ENCODE measurements at places on chromosomes 7 and 10.

DNA sequence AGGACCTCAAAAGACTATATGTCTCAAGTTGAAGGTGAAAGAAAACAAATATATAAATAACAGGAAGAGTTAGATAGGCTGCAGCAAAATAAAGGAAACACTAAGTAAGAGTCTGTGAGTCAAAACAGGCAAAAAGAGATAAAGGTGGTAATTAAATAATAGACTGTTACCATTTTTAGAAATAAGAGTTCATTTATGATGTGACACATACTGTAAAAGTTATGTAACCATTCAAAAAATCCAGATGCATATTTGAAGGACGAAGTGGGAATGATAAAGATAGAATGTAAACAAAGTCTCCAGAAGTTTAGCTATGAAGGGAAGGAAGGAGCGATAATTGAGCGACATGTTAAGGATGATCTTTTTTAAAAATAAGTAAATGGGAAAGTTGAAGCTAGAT is 50.5 kb downstream of the HECTD2 start:
- no peak for DNase-seq

GRCh38 chr7:127863082-127863481 is 168.2 kb downstream of the LRRC4 start:
- no peak for DNase-seq

DNA sequence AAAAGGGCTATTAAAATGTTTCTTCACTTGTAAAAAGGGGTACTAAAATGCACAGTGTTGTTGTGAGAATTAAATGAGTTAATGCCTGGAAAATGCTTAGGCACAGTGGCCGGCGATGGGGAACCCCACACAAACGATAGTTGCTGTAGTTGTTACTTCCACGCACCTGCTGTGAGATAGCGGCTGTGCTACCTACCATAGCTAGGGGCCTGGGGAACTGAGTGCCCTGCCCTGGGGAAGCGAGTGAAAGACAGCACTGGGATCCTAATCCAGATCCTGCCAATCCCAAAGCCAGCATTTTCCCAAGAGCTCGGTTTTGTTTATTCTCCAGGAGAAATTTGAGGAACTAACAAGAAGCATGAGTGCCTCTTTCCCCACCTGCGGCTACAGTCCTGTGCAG is 27.8 kb downstream of the DDC start:
- DNase-seq = no peak

GRCh38 chr7:68544851-68545250 is 1053.4 kb upstream of the AUTS2 start:
- DNase-seq = no peak

- no peak for DNase-seq
Observed at GRCh38 chr7:100598425-100598824, 3.7 kb upstream of the PCOLCE start.

Data from right kidney (tissue), 9 donors.